Prostate gland (tissue), 2 donors: ENCODE measurements at places on chromosomes 16 and 17. TPM values are rescaled to one million over a fixed set of nuclear protein-coding genes. Genes with fewer than 3 reads are reported as not detected.

BLMH gene
- 21.7 TPM for total RNA-seq

KRT39 gene
- total RNA-seq: not detected

PLA2G10 gene
- not detected for total RNA-seq

TBL3 gene
- total RNA-seq: 54.3 TPM
